AG04450 (cell line): ENCODE measurements at places on chromosomes 1 and 21. TPM values are rescaled to one million over a fixed set of nuclear protein-coding genes. Genes with fewer than 3 reads are reported as not detected.
A peak's percentile ranks its signal among the peaks of the same experiment; 100 is the strongest.

DNA sequence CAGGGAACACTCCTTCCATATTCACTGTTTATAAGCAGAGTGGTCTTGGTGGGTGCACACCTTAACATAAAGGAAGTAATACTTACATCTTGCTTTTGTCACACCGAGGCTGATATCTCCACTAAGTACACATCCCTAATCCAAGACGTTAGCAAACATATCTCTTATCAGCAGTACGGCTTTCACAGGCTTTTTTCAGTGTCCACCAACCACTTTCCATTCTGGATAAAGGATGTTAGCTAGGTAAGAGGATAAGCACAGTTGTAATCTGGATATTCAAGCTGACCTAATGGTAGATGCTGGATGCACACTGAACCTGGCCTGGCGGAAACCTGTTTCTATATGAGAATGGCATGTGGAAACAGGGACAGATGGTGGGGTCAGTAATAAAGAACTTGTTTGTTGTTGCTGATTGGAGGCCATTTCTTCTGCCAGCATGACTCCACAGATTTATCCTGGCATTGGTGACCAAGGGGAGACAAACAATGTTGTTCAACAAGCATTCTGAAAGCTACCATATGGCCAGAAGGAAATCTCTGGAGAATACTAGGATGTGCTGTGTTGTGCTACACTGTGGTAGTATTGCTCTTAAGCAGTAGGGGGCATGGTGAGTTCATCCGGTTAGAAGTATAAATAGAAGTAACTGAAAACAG lies 416.4 kb downstream of the PTBP2 start:
- DNase-seq = no peak

DNA sequence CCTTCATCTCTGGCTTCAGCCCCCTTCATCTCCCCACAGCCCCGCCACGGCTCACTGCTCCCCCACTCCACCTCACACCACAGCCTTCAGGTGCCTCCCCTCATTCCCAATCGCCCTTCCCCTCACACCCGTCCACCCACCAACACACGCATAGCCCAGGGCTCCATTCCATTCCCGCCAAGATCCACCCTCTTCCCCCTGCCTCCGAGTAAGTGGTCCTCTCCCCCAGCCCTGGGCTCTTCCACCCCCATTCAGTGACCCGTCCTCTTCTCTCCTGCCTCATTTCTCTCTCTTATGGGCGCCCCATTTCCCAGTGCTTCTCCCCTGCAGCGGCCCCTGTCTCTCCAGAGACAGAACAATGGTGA lies 53.2 kb downstream of the VWA5B1 start:
- no peak for DNase-seq

- DNase-seq = no peak
Observed at GRCh38 chr1:42427240-42427639, 28.6 kb downstream of the ZMYND12 start.

DNA sequence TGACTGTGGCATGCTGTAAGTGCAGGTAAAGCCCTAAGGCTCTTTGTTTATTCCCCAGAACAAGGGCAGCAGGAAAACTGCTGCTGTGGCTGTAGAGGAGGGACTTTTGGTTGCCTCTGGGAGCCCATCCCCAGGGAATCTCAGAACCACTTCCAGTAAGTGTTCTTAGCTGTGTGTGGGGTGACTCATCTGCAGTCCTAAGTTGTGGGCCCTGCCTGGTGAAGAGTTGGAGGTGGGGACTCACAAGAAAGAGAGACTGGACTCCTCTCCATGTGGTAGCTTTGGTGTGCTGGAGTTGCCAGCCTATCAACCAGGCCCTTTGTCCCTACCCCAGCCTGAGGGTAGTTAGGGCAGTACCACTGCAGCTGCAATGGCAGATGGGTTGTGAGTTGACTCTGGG lies 24.0 kb upstream of the DENND1B start:
- DNase-seq = no peak

Gene FCGR1A
- not detected in 2 replicates for polyA plus RNA-seq

DNA sequence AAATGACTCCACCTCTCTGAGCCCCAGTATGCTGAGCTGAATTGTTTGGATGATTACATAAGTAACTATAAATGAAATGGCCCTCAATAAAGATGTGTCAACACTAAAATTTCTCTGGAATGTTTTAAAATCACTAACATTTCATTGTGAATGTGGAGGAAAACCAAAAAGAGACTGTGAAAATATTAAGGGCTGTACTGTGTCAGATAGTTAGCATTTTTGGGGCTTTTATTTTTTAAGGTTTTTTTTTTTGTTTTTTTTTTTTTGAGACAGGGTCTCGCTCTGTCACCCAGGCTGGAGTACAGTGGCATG lies 6.3 kb downstream of the MYOC start:
- DNase-seq = no peak

GRCh38 chr1:18037651-18038050 lies 69.9 kb upstream of the IGSF21 start:
- no peak for DNase-seq

- DNase-seq = no peak
Observed at GRCh38 chr1:168092566-168093355, 44.0 kb downstream of the GPR161 start.

GRCh38 chr1:21251773-21252471 lies 38.3 kb downstream of the ECE1 start:
- peak; percentile 74 for DNase-seq

Gene TNFRSF1B
- polyA plus RNA-seq = 5.9 and 6.2 TPM in 2 replicates

DNA sequence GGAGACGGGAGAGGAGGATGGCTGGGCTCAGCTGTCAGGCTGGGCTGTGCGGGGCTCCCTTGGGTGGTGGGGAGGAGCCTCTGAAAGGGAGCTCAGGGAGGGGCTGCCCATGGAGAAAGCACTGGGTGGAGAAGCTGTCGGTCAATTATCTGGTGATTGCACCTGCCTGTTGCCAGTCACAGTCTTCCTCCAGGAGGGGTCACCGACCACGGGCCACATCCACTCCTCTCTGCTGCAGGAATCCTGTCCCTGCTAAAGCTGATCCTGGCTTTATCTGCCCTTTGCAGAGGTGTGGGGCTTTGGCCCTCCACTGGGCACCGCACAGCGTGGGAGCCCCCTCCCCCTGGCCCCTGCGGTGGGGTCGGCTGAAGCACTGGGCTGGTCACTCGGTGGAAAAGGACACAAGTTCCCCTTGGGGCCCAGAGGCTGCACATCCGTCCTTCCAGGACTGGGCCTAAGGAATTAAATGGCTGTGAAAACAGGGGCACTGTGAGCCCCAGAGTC lies 21.8 kb upstream of the COL18A1 start:
- DNase-seq = no peak

DNA sequence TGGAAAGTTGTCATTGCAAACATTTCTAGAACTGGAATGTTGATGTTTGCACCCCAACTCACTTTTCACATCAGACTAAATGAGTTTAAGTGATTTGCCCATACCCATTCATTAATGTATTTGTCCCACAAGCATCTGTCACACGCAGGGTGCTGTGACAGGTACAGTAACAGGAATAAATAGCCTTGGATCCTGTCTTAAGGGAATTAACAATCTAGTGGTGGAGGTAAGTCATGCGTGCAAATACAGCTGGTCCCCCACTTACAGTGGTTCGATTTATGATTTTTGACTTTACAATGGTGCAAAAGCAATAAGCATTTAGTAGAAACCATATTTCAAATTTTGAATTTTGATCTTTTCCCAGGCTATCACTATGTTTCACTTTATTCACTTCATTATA lies 17.5 kb upstream of the PRDM2 start:
- no peak for DNase-seq

- no peak for DNase-seq
Observed at GRCh38 chr1:228849011-228849541, 113.8 kb downstream of the RHOU start.
